GM23338 (cell line): ENCODE measurements at places on chromosomes 5 and 9. TPM values are rescaled to one million over a fixed set of nuclear protein-coding genes. Genes with fewer than 3 reads are reported as not detected.
A peak's percentile ranks its signal among the peaks of the same experiment; 100 is the strongest.

DNA sequence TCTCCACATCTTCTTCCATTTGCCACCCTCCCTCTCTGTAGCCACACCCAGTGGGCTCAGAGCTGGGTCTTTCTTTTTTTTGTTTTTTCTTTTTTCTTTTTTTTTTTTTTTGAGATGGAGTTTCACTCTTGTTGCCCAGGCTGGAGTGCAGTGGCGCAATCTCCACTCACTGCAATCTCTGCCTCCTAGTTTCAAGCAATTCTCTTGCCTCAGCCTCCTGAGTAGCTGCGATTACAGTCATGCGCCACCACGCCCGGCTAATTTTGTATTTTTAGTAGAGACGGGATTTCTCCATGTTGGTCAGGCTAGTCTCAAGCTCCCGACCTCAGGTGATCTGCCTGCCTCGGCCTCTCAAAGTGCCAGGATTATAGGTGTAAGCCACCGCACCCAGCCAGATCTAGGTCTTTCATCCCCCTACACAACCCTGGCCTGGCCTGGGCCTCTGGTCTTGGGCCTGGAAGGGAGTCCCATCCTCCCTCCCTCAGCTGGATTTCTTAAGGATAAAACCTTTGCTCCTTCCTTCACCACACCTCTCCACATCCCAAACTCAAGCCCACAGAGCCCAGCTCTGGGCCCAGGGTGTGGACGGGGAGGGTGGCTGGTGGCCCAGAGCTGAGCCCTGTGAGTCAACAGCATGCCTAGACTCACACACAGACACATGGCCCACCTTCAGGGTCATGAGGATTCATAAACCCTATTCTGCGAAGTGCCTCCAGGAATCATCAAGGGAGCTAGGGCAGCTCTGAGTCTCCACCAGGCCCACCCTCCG is 18.8 kb upstream of the KCNIP1 start:
- no peak for DNase-seq

GRCh38 chr5:133034064-133034463 is 7.7 kb upstream of the ZCCHC10 start:
- no peak for DNase-seq

DNA sequence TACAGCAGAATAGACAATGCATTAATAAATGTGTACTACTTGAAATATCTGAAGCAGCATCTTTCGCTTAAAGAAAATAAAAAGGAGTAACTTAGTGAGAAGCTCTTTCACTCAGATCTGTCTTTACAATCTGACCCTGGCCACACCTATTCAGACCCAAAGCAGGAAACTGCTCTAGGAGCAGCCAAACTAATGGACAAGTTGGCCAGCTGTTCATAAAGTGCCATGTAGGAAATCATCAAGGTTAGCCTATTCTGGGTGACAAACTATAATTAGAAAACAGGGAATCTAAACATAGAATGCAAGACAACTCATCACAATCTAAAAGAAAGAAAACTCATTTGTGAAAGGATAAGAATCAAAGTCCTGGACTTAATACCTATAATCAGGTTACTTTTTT is 101.3 kb downstream of the AGTPBP1 start:
- no peak for DNase-seq

GRCh38 chr5:55063220-55063863 is 39.1 kb upstream of the GZMA start:
- DNase-seq = no peak

DNA sequence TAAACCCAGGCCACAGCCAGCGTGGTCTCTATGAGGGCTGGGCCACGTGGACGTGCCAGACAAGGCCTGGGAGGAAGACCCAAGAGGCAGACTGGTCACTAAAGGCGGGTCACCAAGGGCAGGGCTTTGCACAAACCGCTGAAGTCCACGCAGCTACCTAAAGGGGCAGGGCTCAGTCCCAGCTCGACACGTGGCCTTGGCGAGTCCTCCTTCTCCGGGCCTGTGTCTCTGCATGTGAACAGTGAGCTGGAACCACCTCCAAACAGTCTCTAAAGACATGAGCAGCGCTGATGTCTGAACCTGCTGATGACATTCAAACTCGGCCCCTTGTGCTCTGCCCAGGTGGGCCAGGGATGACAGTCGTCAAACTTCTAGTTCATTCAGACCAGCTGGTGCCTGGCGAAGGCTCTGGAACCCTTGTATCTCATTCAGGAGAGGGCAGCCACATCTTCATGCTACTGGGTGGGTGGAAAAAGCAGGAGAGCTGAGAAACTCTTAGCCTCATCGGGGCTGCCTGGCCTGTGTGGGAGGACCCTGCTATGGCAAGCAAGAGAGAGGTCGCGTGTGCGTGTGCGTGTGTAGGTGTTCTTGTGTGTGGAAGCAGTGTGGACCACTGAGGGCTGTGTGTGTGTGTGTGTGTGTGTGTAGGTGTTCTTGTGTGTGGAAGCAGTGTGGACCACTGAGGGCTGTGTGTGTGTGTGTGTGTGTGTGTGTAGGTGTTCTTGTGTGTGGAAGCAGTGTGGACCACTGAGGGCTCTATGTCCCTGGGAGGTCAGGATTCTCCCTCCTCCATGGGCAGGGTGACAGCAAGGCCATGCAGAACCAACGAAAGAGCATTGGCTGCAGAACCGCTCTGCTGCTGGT is 14.1 kb upstream of the SLC25A51 start:
- no peak for DNase-seq

DNA sequence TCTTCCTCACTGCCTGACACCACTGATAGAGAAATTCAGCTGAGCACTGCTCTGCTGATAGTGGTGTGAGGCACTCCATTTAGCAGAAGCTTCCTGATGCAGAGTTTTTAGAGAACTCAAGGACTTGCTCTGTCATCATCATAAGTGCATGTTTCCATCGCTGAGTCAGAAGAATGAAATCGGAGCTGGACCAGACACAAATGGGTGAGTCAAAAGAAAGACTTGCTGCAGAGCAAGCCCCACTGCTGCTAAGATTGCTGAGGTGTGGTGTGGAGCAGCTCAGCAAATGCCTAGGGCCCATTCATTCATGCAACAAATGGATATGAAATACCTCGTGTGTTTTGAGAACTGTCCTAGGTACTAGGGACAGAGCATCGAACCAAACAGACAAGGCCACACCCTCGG is 410.2 kb upstream of the SLC30A5 start:
- DNase-seq = no peak

- no peak for DNase-seq
Observed at GRCh38 chr5:157559301-157559700, 16.3 kb downstream of the ADAM19 start.

GRCh38 chr5:149370878-149371277 is 8.2 kb downstream of the IL17B start:
- DNase-seq = no peak

The C9 gene
- 2.8 TPM in 1 of 2 replicates, not detected in the other for total RNA-seq

The FCN2 gene
- not detected in 2 replicates for total RNA-seq

DNA sequence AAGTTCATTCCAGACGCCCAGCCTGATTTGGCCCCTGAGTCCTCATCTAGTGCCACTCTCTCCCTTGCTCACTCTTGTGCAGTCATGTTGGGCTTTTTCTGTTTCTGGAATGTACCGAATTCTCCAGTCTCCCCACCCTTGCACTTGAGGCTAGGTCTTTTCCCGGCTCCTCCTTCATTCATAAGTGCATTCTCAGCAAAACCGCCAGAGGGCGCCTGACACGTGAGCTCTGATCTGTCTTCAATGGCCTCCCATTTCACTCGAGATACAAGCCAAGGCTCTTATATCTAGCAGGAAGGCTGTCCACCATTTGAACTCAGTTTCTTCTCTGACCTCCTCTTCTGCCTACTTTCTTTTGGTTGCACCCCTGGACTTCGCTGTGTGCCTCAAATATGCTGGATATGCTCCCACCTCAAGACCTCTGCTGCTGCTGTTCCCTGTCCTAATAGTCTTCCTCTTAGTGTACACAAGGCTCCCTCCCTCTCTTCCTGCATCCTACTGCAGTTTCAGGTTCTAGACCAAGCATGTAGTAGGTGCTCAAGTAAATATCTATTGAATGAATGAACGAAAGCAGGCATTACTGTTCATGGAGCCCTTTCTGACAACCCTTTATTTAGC is 568.1 kb upstream of the WWC1 start:
- peak; percentile 91 for DNase-seq

The ICE1 gene
- total RNA-seq = 54.4 and 59.5 TPM in 2 replicates

DNA sequence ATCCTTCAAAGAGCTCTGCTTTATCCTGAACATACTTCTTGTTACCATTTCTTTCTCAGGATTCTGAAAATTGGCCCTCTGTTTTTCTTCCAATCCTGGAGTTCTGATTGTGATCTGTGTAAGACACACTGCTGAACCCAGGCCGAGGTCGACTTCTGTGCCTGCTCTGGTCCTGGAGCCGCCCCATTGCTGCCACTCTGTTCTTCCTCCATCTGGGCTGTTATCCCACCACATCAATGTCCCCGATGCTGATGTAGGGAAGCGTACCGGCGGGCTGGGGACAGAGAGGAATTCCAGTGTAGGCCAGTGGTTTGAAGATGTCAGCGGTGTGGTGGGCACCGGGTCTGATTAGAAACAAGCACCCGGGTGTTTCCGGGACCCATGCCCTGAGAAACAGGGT is 102.5 kb downstream of the LIFR start:
- no peak for DNase-seq
